ENCODE measurements at places on chromosomes 2 and 18.
A peak's percentile ranks its signal among the peaks of the same experiment; 100 is the strongest.

- no peak for DNase-seq
Measured at GRCh38 chr2:177296040-177296439, 31.5 kb upstream of the NFE2L2 start.

GRCh38 chr2:218161644-218162043 lies 5.1 kb downstream of the CXCR1 start:
- no peak for DNase-seq

- no peak for DNase-seq
Measured at GRCh38 chr2:173134703-173135102, 59.1 kb downstream of the MAP3K20 start.

- DNase-seq: no peak
Measured at GRCh38 chr2:14422426-14422825, 210.1 kb upstream of the LRATD1 start.

DNA sequence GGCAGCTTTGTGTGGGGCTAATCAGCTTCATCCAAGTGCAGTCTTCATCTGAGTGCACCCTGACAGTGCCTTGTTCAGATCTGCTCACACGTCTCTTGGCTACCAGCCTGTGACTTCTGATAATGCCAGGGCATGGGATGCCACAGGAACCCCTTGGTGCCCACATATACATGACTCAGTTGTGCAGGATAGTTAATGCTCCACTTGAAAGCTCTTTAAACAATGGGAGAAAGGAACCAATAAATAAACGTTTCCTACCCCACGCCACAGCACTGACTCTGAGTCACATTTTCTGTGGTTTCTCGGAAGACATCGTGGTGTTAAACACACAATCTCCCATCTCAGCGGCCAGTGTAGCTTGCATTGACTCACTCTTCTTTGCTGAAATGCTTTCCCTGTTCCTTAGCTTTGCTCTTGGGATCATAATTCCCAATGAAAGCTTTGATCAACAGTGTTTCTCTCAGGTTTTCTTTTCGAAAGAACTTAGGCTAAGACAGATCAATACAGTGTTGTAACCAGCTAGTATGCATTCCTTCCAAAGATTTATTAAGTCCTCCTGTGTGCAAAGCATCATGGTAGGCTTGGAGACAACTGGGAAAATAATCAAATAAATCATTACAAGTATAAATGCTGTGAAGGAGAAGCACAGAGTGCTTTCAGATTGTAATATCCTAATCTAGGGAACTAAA lies 142.0 kb downstream of the COPS8 start:
- DNase-seq: peak; percentile 73

DNA sequence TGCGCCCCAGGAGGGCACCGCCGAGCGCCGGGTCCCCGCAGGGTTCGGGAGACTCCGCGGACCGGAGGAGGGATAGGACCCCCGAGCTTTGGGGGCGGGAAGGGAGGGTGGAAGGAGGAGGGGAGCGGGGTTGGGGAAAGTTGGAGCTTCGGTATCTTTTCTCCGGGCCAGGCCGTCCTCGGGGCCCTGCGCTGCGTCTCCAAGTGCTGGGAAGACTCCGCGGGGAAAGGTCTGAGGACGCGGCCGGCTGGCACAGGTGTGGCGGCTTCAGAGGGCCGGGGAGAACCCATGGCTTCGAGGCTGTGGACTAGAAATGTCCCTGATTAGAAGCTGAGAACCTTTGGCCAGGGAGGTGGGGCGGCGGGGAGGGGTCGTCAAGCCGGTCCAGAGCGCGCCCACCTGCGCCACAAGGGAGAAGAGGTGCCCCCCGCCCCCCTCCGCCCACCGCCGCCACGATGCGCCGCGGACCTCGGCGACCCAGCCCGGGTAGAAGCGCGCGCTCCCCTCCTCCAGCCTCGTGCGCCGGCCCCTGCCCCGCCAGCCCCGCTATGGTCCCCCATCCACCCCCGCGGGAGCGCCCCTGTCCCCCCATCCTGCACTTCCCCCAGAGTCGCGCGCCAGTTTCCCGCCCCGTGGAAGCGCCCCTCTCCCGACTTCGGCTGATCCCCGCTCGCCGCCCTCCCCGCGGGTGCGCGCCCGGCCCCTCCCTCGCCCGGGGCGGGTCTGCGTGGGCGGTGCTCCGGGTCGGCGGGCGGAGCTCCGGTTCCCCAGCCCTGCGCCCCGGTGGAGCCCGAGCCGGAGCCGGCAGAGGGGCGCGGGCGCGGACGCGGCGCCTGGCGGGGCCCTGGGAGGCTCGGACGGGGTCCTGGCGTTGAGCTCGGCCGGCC lies at the start of gene SNTG2:
TSS of gene SNTG2 (plus strand) at position 770 of the 887 bp plus-strand sequence. CDS start 148 bp downstream, outside the sequence.
- DNase-seq: peak; percentile 93

DNA sequence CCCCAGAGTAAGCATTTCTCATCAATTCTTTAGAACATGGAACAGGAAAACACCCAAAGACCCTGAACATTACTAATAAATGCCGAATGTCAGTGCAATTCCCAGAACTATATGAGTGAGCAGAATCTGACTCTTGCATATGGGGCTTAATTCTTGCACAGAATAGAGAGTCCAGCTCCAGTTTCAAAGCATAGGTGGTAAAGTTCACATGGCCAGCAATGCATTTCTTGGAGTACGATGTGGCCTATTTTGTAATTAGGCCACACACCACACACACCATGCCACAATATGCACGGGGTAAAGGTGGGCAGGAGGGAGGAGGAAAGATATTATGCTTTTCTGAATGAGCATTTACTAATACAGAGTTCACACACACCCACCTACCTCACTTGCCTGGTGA lies 56.5 kb downstream of the PLA2R1 start:
- DNase-seq: no peak

- no peak for DNase-seq
Measured at GRCh38 chr2:50786345-50786744, 245.6 kb downstream of the NRXN1 start.

DNA sequence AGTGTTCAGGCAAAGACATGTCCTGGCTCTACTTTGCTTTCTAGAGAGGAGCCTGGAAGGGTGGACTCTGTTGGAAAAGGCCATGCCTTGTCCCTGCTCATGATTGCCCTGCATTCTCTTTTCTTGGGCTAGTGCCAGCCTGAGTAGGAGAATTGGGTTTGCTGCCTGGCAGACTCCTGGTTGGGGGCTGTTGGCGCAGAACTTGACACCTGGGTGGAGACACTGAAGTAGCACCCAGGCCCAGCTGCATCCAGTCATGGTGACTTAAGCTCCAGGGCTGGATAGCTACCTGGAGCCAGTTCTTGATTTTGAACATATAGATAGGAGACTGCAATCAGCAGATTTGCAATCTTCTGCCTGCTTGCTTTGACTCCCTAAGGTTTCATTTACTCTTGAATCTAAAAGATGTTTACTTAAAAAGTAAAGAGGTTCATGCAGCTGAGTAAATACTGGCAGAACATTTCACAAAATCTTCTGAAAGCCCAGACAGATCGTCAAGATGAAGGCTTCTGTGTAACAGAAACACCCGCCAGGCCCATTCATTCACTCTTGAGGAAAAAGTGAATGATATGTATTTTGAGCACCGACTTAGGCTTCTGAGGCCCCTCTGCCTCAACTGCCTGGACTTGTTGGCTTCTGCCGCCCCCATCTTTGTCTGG lies 38.0 kb upstream of the YWHAQ start:
- no peak for DNase-seq

DNA sequence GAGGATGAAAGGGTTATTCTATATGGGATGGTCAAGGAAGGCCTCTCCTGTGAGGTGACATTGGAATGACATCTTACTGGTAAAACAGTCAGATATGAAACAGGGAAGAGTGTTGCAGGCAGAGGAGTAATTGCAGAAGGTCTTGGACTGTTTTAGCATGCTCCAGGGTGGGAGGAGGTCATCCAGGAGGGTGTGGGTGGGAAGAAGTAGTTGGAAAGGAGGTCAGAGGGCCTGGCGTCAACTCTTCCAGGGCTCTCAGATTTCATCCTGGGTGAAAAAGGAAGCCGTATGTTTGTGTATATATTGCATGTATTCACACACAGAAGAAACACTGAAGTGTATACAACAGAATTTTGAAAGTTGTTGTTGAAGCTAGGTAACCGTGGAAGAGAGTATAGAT lies 48.2 kb downstream of the ATP9B start:
- DNase-seq: no peak

DNA sequence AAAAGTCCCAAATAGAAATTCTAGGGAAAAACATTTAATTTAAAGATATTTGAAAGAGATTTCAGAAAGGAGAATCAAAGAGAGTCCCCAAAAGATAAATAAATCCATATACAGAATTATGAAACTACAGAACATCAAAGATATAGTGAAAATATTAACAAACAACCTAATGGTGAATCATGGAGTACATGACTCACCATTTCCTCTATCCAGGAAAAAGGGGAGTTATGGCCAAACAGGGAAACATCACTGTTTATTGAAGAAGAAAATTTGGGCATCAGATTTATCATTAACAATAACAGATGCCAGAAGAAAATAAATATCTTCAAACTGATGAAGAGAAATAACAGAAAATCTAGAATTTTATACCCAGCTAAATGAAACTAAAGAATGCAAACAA lies 448.3 kb downstream of the CDH2 start:
- DNase-seq: no peak

DNA sequence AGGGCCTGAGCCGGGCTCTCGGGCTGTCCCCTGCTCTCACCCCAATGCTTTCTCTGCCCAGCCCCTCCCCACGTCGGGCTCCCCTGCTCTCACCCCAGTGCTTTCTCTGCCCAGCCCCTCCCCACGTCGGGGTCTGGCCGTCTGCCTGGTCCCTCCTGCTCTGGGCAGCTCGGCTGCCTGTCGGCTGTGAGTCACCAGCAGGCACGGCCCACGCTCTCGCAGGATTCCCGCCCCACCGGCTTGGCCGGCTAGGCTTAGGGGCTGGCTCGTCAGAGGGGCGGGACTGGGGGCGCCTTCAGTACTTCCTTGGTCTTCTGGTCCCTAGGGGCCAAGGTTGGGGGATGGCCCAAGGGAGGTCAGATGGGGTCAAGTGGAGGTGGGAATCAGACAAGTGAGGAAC lies 3.3 kb downstream of the BOK start:
- peak; percentile 94 for DNase-seq

- no peak for DNase-seq
Measured at GRCh38 chr2:14543284-14543683, 89.2 kb upstream of the LRATD1 start.

DNA sequence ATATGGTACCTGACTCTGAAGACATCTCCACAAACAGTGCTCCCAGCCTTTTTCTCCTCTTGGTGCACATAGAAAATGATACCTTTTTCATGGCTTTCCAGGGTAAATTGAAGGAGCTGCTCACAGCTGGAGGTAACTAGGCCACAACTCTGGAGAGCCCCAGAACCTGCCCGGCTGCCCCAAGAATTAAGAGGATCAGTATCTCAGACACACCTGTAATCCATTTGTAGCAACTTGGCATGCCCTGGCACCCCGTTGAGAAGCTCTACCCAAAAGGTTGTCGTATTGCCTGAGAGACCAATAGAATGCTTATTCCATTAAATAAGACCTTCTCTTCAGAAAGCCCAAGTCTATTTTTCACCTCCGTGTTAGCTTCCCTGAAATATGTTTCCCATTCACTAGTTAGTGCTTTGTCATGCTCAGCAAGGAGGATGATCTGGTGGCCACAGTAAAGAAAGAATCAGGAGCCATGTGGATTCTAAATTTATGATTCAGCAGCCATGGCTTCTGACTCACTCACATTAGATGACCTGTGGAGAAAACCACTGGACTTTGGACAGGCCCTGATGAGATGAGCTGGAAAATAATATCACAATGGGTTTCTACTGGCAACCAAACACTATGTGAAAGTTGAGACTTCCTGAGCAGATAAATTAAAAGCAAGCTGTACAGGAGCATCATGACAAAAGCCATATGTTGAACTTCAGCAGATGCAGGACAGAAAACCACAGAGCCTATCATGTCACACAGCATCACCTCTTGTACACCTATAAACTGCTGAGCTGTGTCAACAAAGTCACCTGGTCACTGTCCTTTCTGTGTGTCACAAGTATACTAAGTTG lies 253.3 kb upstream of the OSR1 start:
- DNase-seq: peak; percentile 90

DNA sequence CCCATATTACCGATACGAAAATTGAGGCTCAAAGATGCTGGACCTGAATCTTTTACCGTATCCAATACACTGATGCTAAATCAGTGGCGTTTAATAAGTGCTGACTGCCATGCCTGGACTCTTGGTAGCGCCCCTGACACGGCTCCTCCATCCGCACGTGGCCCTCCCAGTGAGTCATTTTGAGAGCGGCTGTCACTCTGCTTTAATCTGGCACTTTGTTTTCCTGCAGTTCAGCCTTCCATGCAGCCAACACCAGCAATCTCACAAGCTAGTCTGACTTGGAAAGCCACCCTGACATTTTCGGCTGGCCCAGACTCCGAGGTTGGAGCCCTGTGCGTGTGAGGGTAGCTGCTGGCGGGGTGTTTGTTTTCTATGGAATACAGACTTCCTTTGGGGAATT lies 155.1 kb upstream of the LMAN1 start:
- DNase-seq: peak; percentile 76

- no peak for DNase-seq
Measured at GRCh38 chr18:60966876-60967275, 366.4 kb upstream of the CDH20 start.

DNA sequence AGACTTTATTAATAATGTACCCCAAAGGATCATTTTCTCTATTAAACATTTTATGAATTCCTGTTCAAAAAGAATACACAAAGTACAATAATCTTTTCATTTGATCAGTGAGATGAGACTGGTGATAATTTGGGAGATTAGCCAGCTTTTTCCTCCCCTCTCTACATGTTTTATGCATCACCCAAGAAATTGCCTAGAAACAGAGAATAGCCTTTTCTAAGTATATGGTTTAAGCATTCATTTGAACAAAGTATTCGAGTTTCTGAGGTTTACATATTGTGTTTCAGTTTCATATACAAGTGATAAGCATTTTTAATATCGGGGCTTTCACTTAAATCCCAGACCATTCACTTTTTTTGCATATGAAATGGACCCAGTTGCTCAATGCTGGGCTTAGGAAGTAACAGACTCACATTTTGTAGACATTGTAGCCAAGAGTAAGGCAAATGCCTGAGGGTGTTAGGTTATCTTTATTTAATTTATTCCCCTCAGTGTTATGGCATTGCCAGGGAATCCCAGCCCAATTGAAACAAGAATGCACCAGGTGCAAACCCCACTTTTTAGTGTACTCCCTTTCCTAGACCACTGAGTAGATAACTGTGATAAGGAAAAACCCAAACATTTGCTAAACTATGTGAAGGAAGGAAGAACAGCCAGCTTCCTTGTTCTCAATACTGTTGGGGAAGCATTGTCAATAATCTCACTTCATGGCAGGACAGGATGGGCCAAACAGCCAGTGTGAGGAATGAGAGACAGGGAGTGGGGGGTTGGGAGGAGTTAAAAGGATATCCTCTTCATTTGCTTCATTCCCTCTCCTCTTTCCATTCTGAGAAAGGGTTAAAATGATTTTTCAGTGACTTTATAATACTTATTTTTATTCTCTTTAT lies 3.5 kb downstream of the CPO start:
- DNase-seq: no peak

GRCh38 chr2:145841973-145842372 lies 1322.1 kb upstream of the ZEB2 start:
- no peak for DNase-seq

DNA sequence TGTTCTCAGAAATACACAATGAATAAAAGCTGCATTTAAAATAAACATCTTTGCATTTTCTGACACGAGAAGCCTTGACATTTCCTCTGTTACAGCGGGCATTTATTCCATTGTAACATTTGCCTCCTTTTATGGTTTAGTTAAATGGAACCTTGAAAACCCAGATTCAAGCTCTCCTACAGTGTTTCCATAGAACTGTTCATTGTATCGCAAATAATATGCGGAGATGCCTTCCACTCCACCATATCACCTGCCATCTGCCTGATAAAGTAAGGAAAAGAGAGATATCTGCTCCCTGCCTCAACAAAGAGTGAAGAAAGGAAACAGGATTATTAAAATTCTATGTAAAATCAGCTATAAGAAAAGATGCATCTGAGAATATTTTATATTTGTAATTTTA lies 69.8 kb downstream of the CDH19 start:
- no peak for DNase-seq

Measured in AG20443 (cell line).